Stimulated activated CD4-positive, alpha-beta T cell treated with anti-CD3 and anti-CD28 coated beads, Interleukin-1b, Interleukin-23, amount 100 ng/mL, for 1 hour (primary cell): ENCODE measurements at places on chromosomes 13 and 19.
A peak's percentile ranks its signal among the peaks of the same experiment; 100 is the strongest.

DNA sequence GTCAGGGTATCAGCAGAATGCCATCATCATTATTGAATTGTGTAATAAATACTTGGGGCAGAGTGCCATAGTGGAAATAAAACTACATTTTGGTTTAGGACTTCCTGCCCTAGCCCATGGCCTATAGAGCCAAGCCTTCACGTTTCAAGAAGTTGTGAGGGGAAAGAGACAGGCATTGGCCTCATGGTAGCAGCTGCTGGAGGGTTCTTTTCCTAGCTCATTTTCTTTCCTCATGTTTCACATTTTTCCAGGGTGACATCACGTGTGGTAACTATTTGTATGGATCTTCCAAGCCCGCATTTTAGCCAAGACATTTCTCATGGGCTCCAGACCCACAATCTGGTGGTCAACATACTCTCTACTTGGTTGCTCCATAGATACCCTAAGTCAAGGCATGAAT, 80.4 kb downstream of the LRCH1 start:
- no peak for DNase-seq

GRCh38 chr19:4220188-4220587, 9.1 kb upstream of the EBI3 start:
- no peak for DNase-seq

GRCh38 chr13:109224033-109224432, 562.4 kb downstream of the IRS2 start:
- no peak for DNase-seq

DNA sequence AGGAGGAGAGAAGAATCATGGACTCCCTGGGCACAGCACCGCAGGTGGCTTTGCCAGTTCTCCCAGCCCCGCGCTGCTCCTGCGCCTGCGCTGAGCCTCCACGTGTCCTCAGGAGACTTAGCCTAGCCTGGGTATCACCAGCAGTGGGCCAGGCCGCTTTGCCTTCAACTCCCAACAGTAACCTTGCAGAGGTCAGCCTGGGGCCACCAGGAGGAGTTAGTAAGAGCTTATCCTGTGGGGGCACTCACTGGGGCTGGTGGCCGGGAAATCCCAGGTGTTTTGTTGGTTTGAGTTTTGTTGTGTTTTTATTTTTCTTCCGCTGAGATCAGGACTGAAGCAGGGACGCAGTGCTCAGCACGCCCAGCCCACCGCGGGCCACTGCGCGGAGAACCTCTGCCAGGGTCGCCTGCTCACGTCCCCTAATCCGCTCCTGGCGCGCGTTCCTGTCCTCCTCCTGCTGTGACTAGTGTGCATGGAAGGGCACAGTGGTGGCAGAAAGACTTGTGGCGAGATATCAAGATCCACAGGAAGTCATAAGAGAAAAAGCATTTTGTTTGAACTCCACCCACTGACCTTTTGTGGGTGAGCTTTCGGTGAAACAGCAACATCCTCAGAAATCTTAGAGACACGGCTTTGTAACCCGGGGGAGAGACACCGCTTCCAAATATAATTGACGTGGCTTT, 207.4 kb upstream of the RFC3 start:
- peak; percentile 20 for DNase-seq

DNA sequence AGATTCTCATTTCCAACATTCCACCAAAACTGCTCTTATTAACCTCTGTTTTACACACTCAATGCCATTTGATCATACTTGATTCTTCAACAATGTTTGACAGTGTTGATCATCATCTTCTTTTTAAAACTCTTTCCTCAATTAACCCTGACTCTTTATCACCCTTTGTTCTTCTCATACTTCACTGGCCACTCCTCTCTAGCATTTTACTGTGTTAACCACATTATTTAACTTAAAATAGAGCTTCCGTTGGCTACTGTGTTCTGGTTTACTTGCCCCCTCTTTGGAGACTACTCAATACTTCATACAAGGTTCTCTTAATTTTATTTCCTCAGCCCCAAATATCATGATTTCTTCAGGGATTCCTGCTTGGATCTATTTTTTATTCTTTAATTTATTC, 121.1 kb upstream of the SPRY2 start:
- no peak for DNase-seq

DNA sequence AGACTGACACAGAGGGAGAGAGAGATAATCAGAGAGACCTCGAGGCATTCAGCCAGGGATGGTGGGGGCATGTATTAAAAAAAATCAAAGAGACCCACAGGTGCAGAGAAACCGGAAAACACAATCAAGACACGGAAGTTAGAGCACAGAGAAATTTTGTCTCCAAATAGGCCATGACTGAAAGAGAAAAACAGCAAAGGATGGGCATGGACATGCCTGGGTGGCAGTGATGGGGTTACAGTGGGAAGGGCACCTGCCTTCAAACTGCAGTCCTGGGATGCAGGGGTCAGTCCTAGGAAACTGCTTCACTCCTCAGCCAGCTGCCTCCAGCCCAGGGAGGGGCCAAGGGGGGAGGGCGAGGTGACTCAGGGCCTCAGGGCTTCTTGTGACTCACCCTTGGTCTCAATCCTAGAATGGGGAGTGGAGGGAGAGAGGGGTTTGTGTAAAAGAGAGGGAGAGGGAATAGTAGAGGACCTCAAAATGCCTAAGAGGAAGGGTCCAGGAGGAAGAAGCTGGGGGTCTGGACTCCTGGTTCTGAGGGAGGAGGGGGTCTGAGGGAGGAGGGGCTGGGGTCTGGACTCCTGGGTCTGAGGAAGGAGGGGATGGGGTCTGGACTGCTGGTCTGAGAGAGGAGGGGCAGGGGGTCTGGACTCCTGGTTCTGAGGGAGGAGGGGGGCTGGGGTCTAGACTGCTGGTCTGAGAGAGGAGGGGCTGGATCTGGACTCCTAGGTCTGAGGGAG, 3.6 kb upstream of the KCNN4 start:
- DNase-seq = no peak
